ENCODE measurements at places on chromosomes 6 and 20.

DNA sequence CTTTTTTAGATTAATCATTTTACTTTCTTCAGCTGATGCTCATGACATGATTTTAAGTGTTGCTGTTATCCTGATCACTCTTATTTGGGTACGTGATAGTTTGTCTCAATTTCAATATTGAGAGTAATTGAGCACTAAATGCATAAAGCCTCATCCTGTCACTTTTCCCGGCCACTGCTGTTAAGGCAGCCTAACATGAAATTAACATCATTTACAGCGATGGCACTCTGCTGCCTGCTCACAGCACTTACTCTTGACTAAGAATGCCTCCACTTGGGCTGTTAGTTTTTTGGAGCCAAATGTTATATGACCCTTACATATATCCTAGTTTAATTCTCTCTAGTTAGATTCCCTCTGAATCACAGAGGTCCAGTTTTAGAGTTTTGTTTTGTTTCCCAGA is 107.3 kb downstream of the SLX4IP start:
- DNase-seq: no peak

DNA sequence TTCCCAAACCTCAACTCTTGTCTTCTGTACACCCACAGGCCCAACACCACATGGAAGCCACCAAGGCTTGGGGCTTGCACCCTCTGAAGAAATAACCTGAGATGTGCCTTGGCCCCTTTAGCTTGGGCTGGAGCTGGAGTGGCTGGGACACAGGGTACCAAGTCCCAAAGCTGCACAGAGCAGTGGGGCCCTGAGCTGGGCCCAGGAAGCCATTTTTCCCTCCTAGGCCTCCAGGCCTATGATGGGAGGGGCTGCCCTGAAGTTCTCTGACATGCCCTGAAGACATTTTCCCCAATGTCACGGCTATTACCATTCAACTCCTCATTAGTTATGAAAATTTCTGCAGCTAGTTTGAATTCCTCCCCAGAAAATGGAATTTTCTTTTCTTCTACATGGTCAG is 163.2 kb upstream of the ARID1B start:
- no peak for DNase-seq

DNA sequence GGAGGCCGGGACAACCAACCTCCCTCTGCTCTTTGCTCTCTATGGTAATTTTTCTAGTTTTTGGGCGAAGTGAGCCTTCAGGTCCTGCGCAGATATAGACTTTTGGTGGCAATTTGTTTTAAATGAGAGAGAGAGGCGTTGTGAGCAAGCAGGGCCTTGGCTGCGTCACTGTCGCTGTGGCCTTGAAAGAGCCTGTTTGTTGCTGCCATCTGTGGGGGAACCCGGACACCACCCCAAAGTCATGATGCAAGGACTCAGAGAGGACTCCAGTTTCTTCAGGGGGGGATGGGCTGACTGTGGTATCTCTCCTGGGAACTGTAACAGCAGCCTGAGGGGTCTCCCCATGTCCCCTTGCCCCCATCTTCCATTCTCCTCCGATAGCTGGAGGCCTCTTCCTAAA is 462.7 kb upstream of the SULF2 start:
- no peak for DNase-seq

DNA sequence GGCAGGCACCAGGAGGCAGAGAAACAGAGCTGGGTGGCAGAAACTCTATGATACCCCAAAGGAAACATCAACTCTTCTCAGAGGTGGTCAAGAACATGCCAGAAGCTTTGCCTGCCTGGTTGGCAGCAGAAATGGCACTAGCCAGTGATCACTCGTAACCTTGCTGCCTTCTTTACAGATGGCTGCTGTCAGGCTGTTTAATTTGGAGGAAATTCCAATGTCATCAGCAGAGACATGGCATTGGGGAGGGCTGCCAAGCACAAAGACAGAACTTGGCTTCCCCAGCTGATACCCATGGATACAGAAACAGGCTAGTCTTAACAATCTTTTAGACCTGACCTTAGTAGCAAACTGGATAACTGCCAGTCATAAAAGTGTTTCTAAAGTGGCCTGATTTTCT is 153.6 kb downstream of the GMPR start:
- DNase-seq: no peak

DNA sequence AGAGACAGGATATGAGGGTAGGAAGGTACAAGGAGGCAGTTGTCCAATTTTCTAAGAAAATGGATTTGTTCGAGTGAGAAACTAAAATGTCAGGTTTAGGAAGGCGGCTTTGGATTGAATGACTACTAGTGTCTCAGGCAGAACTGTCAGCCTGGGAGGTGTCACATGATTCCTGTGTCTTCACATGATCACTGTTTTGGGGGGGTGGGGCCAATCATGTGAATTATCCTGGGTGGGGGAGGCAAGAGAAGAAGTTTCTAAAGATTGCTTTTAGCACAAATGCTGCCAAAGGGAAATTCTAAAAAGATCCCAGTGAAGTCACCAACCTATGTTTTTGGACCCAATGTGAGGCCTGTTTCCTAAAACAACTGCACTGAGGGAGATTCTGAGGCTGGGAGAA is 2.3 kb downstream of the SIRPA start:
- DNase-seq: no peak

GRCh38 chr6:149473080-149474052 is 11.4 kb downstream of the ZC3H12D start:
- DNase-seq: peak; percentile 36

- no peak for DNase-seq
These were observed 136.4 kb downstream of the UST start for GRCh38 chr6:148883270-148883669.

DNA sequence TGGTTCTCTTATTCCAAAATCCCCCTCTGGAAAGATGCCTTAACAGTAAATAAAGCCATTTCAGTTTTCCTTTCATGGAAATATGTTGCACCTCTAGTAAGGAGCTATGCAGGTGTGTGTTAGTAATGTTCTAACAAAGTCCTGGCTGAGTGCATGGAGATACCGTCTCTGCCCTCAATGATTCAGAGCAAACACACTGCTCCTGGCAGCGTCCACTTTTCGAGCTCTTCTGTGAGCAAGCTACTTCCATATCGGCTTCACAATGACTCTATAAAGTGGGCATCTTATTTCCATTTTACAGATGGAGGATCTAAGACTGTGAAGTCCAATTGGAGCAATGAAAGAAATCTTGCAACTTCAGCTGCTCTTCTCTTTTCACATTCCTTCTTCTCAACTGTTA is 3.1 kb downstream of the KLHL32 start:
- DNase-seq: no peak

DNA sequence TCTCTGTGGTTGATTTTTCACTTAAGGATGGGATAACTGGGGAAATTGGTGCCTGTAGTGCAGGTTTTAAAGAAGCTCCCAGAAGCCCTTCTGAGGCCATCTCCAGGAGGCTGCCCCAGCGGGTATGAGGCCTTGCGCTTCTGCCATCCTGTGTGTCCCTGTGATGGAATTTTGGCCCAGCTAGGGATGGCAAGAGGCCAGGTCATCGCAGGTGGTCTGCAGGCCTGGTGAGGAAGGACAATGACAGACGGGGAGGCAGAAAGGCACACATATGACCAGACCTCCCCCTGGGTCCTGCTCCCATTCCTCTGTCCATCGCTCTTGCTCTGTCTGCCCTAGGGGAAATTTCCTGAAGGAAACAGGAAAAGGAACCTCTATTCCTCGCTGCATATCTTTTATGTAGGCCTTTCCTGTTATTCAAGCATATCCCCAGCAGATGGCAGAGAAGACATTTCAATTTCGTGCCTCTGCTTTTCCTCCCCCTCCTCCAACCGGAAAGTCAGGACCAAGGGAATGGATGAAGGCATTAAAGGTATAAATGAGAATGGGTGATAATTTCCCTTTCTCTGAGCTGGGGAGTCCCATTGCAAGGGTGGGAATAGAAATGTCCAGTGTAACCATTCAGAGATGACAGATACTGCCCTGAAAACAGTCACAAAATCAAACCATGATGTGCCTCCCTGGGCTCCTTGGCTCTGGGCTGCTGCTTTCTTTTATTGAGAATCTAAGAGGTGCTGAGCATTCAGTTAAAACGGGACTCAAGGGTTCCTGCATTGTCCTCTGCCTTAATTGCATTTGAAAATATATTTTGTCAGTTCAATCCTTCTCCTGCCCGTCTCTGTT is 17.6 kb upstream of the HLA-F start:
- DNase-seq: peak; percentile 57

DNA sequence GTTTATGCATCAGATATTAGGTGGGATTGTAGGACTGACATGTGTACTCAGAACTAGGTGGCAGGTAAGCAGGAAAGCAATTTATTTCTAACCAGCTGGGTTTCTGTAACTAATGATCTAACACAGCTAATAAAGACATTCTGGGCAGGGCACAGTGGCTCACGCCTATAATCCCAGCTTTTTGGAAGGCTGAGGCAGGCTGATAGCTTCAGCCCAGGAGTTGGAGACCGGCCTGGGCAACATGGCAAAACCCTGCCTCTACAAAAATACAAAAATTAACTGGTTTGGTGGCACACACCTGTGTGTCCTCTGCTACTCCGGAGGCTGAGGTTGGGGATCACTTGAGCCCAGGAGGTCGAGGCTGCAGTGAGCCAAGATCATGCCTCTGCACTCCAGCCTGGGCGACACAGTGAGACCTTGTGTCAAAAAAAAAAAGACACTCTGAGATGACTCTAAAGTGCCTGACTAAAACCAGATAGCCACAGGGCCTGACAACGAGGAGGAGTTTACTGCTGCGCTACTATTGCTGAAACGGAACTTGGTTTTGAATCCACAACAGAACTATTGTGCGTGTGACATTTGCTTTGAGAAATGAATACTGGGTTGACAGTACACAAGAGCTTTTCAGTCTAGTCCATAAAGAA is 29.2 kb upstream of the CEP85L start:
- DNase-seq: no peak

DNA sequence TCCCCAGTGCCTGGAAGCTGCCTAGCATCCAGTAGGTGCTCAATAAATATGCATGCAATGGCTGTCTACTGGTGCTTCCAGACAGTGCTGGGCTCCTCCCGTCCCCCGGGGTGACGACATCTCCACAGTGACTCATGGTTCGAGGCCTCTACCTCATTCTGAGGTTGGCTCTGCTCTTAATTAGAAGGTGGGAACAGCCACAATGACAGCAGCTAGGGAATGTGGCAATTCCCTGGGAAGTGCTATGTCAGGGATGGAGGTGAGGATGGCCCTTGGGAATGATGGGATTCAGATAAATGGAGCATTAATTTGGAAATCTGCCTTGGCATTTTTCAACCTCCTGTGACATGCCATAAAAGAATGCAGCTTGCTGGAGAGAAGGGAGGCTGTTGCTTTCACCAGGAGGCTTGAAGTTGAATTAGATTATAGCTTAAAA is 43.5 kb upstream of the NFATC2 start:
- DNase-seq: no peak

DNA sequence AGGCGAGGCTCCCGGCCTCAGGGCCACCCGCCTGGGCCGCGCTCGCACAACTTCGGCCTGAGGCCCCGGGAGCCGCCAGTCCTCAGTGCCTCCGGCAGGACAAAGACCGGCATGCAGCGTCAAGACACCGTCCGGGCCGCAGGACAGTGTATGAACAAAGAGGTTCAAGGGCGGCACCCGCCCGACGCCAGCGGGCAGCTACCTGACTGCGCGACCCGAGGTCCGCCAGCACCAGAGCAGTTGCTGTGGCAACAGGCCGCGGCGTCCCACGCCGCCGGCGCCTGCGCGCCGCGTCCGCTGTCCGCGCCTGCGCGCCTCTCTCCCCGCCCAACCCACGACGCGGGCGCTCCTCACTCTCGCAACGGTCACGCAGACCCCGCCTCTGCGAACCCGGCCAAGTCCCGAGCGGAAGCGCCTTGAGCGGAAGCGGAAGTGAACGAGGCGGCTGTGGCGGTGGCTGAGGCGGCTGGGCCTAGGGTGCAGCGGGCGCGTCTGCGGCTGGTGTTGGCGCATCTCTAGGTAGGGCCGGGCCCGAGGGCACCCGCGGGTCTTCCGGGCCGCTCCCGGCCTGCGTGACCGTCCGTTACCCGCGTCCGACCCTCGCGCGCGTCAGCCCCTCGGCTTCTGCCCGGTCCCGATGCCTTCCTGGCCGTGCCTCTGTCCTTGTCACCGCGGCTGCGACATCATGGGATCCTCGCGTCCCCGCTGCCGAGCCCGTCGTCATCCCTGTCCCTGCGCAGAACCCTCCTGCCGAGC is at the start of gene FAM120B:
FAM120B (plus strand) TSS at position 435 of the 756 bp plus-strand sequence. CDS start 10,633 bp downstream, outside the sequence.
- DNase-seq: peak; percentile 95

GRCh38 chr6:3635482-3635881 is 116.0 kb downstream of the PXDC1 start:
- no peak for DNase-seq

All from naive thymus-derived CD8-positive, alpha-beta T cell (primary cell).